NCI-H2029 (cell line): ENCODE measurements at places on chromosomes 11 and 22.

DNA sequence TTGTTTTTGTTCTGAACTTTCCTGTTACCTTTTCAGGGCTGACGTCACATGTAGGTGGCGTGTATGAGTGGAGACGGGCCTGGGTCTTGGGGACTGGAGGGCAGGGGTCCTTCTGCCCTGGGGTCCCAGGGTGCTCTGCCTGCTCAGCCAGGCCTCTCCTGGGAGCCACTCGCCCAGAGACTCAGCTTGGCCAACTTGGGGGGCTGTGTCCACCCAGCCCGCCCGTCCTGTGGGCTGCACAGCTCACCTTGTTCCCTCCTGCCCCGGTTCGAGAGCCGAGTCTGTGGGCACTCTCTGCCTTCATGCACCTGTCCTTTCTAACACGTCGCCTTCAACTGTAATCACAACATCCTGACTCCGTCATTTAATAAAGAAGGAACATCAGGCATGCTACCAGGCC is 3.5 kb upstream of the TSSC4 start:
- DNase-seq: no peak

DNA sequence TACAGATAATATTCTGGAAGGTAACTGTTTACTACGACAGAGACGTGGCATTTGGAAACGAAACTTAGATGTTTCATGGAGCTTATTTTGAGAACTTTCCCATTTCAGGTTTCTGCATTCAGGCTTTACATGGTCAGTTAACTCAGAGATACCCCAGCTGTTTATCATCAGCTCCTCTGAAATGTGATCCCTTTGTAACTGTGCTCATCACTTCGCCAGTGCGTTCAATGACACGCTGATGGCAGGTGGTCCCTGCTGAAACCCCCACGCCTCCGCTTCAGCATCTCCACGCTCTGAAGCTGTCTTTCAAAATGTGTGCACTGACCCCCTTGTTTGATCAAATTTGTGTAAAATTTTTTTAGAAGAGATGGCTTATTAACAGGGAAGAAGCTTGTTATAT is 30.5 kb downstream of the ALG12 start:
- DNase-seq: no peak

GRCh38 chr22:30742291-30743256 is 47.9 kb downstream of the OSBP2 start:
- DNase-seq: no peak

- DNase-seq: no peak
Measured at GRCh38 chr11:121626507-121626875, 173.7 kb upstream of the SORL1-AS1 start.

DNA sequence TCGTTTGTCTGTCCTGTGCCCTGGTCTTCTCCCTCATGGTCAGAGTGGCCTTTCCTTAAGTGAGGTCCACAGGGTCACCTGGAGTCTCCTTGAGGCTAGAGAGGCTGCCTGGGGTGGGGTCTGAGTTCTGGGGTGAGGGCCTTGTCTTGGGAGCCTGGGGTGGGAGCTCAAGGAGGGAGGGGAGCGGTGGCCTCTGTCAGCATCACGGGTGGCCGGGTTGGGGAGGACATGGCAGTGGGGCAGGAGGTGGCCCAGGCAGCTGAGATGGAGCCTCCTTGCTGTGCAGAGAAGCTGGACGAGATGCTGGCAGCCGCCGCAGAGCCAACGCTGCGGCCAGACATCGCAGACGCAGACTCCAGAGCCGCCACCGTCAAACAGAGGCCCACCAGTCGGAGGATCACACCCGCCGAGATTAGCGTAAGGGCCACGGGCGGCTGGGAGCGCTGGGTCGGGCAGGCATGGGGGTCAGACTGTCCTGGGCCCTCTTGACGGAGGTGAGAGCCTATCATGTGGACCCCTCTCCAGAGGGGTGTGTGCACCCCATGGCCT is 23.3 kb upstream of the ACR start:
- no peak for DNase-seq

DNA sequence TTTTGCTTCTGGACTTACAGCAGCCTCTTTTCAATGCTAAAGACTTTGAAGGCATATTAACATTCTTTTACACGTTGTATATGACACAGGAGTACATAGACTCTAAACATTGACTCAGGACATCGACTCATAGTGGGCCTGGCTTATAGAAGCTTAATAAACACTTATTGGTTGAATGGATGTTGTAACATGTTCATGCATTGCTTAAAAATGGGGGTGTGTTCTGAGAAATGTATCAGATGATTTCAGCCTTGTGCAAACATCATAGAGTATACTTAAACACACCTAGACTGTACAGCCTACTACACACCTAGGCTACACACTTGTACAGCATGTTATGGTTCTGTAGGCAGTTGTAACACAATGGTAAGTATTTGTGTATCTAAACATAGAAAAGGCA is 17.9 kb downstream of the TTC17 start:
- no peak for DNase-seq

DNA sequence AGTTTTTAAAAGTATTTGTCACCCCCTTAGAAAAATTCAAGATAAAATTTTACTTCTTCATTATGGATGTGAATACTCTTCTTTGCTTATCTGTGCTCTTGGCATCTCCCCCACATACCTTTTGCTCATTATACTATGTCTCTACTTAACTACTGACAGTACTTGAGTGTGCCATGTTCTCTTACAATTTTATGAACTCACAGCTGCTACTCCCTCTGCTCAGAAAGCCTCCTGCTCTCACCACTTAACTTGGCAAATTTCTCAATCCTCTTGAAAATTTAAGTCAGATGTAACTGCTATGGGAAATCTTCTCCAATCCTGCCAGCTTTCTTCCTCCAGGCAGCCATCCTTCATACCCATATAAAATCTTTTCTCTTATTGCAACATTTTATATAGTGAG is 163.4 kb downstream of the CNTN5 start:
- no peak for DNase-seq

GRCh38 chr11:94853836-94854235 is 85.7 kb downstream of the AMOTL1 start:
- no peak for DNase-seq

GRCh38 chr11:65779919-65780769 is 632 bp downstream of the AP5B1 start:
- peak; percentile 71 for DNase-seq

- DNase-seq: no peak
Measured at GRCh38 chr11:47187723-47188122, 1.5 kb upstream of the PACSIN3 start.

DNA sequence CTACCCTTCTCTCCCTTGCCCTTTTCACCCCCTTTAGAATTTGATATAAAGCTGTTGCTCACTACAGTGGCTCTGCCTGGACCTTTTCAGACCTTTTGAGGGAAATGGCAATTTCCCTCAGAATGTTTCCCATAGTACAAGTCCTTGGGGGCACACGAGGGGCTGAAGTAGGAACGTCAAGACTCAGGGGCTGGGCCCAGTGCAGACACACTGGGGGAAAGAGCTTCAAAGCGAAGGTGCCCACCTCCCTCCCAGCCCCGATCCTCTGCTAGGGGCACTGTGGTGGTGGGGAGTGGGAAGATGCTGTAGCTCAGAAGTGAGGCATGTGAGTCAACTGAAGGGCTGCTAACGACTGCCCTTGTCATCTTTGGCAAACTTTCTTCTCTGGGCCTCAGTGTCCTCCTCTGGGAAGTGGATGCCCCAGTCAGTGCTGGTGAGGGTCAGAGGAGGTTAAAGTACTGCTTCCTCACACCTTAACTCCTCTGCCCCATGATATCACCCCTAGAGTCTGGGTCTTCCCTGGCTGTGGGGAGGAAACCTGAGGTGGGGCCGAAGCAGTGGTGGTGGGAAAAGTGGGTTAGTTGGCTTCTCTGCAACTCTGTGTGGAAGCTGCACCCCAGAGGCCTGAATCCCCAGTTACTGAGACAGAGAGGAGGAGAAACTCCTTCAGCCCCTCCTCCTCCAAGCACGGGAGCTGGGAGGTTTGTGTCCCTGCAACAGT is 425.3 kb upstream of the B3GAT1 start:
- DNase-seq: no peak

- DNase-seq: no peak
Measured at GRCh38 chr22:36162127-36163034, 1.8 kb upstream of the APOL3 start.

GRCh38 chr11:57668434-57668782 is 494 bp downstream of the ZDHHC5 start:
- DNase-seq: peak; percentile 51

DNA sequence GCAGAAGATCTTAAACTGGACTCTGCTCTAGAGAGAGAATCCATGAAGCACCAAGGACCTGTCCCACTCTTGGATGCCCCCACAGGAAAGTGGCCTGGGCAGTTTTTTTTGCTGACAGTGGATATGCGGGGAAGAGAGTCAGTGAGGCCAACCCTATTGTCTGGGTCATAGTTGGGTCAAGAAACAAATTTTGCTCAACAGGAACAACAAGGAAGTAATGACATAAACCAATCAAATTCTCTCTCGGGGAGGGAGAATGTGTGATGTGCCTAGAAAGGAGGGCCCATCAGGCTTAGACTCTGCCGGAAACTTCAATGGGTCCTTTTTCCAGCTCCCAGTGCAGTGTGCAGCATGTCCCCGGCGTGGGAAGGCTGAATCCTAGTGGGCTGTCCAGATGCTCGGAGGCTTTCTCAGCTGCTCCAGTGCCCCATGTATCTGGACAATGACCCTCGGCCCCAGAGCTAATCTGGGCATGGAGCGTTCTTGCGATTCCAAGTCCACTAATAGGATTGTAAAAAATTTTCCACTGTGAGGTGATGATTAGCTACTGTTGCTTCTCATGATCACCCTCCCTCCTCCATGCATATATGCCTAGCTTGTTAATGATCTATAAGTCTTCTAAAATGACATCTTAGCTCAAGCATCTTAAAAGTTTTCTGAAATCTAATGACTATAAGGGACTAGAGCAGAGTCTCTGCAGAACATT is 101.0 kb downstream of the SNX19 start:
- DNase-seq: no peak

DNA sequence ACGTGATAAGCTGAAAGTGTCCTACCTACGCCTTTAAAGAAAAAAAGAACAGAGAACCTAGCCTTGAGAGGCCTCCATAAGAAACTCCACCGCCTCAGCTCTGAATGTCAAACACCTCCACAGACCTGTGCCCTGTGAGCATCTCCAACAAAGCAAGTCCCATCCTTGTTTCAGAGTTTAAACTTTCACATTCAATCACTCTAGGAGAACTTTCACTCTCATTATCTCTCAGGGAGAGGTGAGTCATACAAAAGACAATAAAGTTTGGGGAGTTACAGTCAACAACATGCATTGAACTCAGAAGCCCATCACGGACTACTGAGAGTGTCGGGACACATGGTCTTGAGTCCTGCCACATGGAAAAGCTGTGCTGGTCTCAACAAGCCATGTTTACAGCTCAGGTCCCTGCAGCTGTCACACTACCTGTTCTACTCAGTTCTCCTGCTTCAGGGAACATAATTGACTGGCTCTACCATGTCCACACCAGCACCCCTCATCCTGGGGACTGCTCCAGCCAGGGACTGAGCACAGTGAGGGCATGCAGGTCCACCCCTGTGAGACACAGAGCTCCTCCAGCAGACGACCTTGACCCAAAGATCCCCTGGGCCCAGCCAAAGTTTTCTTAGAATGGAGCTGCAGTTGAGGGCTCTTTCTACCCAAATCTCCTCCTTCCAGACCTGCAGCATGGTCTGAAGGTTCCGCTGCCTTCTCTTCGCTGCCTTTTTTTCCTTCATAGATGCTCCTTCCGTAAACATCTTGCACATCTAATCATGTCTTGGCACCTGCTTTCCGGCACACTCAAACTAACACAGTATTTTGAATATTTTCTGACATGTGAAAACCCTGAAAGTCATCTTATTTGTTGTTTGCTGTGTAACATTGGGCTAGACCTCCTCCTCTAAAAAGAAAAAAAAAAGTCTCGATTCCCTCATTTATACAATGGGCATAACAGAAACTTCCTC is 114.9 kb downstream of the ETS1 start:
- no peak for DNase-seq

DNA sequence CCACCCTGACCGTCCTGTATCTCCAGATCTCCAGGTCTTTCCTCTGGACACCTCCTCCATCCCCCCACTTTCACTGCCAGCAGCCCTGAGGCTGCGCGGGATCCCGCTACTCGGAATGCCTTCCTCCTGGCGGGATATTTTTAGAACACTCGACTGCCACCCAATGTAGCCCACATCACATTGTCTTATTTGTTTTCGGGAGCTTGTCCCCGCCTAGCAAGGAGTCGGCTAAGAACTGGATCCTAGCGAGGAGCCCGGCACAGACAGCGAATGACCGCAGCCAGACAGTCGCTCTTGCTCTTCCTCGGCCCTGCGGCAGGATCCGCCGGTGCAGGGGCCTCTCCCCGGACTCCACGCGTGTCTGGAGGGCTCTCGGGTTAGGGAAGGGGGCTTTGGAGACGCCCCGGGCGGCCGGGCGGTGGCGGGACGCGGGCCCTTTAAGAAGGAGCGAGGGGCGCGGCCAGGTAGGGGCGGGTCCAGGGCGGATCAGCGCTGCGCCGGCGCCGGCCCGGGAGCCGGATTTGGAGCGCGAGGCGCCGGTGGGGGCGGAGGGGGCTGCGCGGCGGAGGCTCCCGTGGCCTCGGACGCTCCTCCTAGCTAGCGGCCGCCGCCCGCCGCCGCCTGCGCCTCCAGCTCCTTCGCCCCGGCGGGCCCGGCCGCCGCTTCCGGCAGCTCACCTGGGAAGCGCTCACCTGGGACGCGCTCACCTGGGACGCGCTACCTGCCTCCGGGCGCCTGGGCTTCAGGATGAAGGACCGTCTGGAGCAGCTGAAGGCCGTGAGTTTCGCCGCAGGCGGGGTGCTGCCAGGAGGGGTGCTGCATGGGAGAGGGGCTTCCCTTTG is at the start of gene STX3:
Gene STX3 (plus strand): TSS at position 518 of the 842 bp plus-strand sequence. CDS start 230 bp downstream, at position 748.
- DNase-seq: peak; percentile 75

GRCh38 chr22:46142548-46143490 is 7.5 kb upstream of the PPARA start:
- DNase-seq: no peak

- no peak for DNase-seq
Measured at GRCh38 chr11:9799886-9800285, 136.0 kb downstream of the SWAP70 start.

DNA sequence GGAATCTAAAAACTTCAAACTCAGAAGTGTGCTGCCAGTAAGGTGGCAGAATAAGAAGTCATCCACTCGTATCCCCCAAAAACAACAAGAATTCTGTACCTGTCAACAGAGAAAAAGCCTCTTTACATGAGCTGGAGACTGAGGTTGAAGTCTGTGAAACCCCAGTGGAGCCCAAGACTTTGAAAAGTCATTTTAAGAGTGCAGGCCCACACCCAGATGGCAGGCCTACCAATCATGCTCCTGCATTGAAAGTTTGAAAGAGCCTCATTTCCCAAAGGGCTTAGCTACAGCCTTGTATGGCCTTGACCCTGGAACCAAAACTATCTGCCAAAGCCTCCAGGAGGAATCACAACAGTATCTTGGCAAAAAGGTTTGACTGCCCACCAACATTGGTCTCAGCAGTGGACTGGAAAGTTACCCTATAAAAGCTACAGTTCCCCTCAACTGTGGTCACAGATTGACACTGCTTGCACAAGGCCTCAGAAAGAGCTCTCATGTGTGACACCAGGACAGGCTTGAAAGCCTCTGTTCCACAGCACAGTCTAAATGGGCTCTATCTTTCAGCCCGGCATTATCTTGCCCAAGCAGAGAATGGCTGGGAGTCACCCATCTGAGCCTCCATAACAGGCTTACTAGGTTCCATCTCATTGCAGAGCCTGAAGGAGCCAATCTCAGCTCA is 47.7 kb downstream of the SLC22A9 start:
- DNase-seq: no peak
